Stimulated activated CD8-positive, alpha-beta memory T cell treated with anti-CD3 and anti-CD28 coated beads, Interleukin-4, amount 100 ng/mL, for 48 hours (primary cell): ENCODE measurements at places on chromosomes 16 and 17.

DNA sequence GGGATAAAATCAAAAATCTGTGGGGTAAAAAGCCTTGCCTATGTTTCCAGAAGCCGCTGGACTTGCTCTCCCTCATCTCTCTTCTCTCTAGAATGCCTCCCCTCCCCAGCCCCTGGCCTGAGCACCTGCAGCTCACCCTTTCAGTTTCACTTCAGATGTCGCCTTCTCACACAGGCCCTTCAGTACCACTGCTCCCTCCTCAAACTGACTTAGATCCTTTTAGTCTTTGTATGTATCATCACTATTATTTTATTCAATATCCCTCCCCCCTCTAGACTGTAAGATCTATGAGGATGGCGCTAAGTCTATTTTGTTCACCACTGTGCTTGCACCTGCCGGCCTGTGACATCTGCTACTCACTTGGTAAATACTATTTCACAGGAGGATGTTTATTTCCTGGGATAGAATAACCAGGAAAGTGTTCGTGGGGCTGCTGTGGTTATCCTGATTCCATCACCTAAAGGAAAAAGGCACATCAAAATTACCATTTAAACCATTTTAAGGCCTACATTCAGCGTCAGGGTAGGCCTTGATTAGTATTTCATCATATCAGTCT lies 122.3 kb downstream of the MRTFB start:
- DNase-seq: no peak

DNA sequence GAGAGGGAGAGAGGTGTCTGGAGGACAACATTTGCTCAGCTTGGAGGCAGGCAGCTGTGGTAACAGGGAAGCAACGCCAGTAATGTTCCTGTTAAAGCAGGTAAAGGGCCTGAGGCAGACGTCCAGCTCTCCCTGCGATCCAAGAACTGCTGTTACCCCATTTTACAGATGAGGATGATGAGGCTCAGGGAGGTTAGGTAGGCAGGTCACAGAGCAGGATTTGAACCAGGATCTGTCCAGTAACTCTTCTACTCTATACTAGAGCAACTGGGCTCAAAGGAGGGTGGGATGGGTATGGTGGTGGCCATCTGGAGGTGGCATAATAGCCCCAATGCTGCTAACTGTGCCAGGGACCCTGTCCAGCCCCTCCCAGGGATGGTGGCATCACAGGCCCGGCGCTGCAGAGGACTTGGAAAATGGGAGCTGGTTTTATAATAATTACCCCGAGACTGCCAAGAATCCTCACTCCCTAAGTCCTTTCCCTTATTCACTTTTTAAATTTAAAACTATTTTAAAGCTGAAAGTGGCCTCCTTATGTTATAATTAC lies 12.0 kb downstream of the CA7 start:
- DNase-seq: no peak

- DNase-seq: peak; percentile 29
Observed at GRCh38 chr16:69796285-69797118, 34.4 kb downstream of the WWP2 start.

DNA sequence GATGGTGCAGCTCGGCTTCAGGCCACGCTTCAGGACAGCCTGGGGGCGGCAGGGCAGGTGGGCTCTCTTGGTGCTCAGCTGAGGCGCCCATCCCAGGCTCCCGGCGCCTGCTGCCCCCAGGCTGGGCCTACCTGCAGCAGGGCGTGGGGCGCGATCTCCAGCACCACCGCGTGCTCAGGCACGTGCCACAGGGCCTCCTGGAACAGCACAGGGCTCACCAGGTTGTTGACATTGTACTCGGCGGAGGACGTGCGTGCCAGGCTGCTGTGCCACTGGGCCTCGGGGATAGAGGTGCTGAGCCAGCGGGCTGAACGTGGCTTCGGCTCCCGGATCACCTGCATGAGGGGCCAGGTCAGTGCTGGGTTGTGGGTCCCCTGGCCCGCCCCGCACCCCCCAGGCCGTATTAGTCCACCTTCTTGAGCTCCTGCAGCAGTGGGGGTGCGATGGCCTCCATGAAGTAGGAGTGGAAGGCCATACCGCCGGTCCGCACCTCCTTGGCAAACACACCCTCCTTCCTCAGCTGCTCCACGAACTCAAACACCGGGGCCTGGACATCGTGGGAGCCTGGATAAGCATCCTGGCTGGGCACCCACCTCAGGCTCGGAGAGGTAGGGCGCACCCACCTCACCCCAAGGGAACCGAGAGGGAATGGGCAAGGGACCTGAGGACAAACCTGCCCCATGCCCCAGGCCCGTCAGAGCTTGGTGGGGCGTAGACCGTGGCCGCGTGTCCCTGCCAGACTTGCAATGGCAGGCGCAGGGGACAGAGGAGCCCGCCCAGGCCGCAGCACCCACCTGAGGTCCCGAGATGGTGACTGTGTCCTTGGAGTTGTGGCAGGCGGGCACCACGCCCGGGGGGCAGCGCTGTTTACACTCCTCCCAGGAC lies 9.0 kb downstream of the FASN start:
- DNase-seq: no peak

DNA sequence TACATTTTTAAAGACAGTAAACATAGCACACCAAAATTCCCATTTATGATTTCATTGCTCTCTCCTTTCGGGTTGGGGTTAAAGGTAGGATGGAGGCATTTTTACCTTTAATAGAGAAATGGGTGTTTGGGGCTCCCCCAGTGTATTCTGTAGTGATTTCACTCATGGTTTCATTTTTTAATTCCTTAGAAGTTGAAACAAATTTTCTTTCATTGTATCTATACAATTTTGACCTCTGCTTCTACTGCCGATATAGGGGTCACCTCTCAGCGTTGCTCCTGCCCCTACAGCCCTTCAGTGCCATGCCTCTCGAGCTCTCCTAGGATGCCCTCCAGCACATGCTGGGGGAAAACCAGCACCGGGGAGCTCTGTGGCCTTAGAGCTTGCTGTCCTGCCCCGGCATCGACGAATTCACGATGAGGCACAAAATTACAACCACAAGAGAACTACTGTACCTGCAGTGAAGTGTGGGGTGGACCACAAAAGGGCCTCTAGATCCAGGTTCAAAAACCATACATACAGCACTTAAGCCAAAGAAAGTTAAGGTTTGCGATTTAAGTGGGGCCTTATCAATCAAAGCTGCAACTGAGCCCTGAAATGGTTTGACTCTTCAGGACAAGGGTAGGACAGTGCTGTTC lies 39.3 kb downstream of the LITAFD start:
- DNase-seq: peak; percentile 37

GRCh38 chr17:58317421-58318064 lies 11.1 kb downstream of the TSPOAP1 start:
- DNase-seq: peak; percentile 79

GRCh38 chr16:9016824-9017223 lies 53.1 kb upstream of the USP7 start:
- DNase-seq: no peak

DNA sequence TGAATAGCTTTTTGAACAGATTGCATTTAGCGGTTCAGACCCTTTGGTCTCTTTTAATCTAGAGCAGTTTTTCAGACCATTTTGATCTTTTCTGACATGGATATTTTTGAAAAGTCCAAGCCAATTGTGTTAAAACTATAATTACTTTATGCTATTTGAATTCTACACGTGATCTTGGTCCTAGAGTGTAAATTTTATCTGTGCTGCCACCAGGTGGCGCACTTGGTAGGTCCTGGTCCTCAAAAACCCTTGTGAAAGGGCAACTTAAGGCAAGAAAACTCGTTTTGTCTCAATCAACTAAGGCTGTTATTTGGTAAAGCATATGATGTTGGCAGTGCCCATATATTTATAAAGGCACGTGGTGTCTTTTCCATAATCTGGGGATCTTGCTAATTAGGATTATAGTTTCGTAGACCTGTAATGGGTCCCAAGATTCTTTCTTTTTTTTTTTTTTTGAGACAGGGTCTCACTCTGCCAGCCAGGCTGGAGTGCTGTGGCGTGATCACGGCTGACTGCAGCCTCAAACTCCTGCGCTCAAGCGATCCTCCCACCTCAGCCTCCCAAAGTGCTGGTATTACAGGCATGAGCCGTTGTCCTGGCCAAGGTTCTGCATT lies 43.9 kb upstream of the TEX2 start:
- DNase-seq: peak; percentile 75

- DNase-seq: no peak
Observed at GRCh38 chr16:71880176-71880575, 3.8 kb downstream of the ZNF821 start.

GRCh38 chr16:12917653-12918052 lies 16.3 kb downstream of the SHISA9 start:
- no peak for DNase-seq

DNA sequence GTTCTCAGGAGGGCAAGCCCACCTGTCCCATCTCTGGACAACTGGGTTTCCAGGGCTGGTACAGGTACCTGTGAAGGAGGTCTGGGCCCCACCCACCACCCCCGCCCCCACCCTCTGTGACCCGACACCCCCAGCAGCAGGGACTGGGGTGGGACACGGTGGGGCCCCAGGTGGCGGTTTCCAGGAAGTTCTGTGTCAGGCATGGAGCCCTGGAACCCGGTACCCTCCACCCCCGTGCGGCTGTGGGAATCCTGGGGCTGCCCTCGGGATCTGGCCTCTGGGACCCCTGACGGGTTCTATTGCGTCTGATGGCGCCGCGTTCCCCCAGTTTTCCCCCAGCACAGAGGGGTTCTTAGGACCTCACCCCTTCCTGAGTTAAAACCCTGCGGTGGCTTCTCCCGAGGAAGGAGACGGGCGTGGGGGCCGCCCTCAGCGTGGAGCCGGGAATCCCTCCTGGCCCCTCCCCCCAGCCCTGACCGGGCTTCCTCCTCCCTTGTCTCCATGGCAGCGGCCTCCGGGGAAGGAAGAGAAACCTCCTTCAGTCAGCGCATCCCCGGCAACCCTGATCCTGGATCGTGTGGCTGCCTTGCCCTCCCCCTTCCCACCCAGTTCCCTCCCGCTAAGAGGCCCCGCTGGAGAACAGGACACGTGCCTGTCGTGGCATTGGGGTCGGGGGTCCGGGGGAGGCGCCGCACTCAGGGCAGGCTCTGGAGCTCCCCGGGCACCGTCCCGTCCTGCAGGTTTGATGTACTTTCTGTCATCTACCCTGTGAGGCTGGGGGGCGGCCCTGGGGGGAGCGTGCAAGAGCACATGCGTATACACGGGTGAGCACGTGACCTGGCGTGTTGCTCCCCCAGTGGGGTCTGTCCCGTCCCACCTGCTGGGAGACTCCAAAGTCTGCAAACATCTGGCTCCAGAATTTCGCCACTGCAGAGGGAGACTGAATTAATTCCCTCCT lies 30.3 kb downstream of the CACNA1H start:
- no peak for DNase-seq

- no peak for DNase-seq
Observed at GRCh38 chr17:78122931-78123249, 5.7 kb downstream of the TMC6 start.

- no peak for DNase-seq
Observed at GRCh38 chr16:49800876-49801275, 55.0 kb downstream of the ZNF423 start.

- no peak for DNase-seq
Observed at GRCh38 chr16:88585269-88585668, 15.1 kb downstream of the ZC3H18 start.

DNA sequence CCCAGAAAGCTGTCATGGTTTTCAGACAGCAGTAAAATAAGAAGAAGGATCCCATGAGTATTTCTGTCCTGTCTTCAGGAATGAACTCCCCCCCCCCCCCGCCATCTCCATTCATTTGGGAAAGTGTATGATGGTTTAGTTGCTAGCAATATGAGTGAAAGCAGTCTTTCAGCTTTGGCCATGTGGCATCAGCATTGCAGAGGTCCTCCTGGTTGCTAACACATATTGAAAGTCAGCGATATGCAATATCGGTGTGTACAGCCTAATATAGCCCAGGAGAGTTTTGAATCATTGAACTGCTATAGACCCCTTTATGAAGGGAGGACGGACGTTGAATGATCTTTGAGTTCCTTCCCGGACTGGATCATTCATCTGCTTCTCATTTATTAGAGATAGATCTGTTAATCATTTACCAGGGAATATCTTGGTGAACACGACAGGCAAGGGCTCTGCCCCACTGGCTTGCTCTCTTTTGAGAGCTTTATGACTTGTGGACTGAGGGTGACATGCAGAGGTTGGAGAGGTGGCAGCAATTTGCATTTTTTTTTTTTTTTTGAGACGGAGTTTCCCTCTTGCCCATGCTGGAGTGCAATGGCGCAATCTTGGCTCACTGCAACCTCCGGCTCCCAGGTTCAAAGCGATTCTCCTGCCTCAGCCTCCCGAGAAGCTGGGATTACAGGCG lies 25.2 kb downstream of the DEF8 start:
- DNase-seq: no peak

DNA sequence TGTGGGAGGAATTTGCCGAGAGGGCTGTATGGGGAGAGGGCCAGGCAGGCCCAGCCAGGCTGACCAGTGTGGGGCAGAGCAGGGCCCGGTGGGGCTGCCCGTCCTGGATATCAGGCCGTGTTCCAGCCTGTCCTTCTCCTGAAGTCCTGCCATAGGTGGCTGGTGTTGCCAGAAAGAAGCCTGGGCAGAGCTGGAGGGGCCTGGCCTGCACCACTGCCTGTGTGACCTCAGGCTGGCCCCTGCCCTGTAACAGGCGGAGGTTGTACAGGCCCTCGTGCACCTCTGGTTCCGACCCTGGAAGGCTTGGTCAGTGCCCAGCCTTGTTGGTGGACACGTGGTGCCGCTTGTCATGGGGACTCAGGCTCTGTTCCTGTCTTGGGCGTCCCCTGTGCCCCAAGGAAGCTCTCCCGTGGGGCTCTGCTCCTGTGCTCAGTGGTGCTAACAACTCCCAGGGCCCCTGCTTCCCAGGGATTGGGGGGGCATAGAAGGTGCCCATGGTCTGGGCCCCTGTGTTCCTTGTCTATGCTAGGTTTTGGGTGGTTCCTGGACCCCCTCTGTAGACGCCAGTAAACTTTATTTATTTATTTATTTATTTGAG lies 33.3 kb downstream of the ADCY7 start:
- DNase-seq: no peak

- DNase-seq: no peak
Observed at GRCh38 chr17:75693500-75694481, 26.7 kb downstream of the SAP30BP start.

DNA sequence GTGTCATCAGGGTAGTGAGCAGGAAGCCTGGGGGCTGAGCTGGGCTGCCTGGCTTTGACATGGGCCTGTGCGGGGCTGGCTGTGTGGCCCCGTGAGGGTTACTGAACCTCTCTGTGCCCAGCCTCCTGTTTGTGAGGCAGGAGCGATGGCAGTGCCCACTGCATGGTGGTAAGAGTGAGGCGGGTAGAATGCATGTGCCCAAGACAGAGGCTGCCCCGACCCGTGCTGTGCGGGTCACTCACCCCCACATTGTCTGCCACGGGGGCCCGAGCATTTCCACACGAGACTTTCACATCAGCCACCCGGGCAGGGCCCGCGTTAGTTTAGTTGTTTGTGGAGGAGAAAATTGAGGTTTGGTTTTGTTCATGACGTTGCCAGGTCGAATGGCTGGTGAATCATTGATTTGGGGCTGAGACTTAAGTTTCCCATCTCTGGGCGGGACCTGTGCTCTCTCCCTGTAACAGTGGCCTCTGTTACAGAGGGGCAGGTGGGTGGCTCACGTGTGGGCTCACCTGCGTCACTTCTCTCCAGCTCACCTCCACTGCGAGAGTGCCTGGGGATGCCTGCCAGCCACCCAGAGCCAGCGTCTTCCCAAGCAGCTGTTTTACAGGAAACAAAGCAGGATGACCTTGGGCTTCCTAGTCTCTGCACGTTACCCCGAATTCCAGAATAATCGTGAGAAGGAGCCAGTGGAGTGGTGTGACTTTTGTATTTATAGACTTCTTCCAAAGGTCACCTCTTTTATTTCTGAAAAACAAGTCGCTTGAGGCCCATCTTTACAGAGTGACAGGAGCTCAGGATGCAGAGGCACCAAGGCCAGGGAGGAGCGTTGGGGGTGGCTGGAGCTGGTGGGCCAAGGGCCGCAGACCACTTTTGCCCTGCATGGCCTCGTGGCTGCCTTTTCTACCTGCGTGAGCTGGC lies 150.6 kb downstream of the RPTOR start:
- peak; percentile 50 for DNase-seq
